GM12891 (cell line): ENCODE measurements at places on chromosomes 2 and 18.

DNA sequence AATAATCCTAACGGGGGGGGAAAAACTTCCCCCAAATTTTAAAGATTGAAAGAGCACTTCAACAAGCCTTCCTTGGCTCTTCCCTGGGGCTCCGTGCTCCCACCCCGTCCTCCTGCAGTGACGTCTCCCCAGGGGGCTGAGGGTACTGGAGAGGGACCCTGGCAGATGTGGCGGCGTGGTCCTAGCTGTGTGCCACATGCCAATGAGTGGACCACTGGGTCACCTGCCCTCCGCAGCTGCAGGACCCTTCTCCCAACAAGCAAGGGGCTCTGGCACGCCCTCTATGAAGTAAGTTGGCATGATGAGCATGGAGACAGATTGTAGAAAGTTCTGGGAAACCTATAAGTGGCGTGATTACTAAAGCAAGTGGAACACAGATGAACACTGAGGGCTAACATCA lies 46.7 kb downstream of the PXDN start:
- no peak for DNase-seq

DNA sequence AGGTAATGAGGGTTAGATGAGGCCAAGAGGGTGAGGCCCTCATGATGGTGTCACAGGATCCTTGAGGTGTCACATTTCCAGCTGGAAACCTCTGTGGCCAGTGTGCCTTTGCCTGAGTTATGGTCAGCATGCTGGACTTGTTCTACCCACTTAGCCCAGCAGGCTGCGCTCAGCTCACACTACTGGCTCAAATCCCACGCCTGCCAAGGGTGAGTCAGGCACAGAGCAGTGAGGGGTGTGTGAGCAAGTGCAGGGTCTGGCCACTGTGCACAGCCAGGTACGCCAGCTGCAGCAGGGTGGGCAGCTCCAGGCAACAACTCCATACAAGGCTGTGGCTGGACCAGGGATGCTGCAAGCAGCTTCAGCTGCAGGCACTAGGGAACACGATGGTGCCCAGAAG lies 616.6 kb upstream of the FSHR start:
- DNase-seq, result no peak

- DNase-seq, result no peak
These were observed 52.9 kb downstream of the MYCN start for GRCh38 chr2:15993232-15993610.

DNA sequence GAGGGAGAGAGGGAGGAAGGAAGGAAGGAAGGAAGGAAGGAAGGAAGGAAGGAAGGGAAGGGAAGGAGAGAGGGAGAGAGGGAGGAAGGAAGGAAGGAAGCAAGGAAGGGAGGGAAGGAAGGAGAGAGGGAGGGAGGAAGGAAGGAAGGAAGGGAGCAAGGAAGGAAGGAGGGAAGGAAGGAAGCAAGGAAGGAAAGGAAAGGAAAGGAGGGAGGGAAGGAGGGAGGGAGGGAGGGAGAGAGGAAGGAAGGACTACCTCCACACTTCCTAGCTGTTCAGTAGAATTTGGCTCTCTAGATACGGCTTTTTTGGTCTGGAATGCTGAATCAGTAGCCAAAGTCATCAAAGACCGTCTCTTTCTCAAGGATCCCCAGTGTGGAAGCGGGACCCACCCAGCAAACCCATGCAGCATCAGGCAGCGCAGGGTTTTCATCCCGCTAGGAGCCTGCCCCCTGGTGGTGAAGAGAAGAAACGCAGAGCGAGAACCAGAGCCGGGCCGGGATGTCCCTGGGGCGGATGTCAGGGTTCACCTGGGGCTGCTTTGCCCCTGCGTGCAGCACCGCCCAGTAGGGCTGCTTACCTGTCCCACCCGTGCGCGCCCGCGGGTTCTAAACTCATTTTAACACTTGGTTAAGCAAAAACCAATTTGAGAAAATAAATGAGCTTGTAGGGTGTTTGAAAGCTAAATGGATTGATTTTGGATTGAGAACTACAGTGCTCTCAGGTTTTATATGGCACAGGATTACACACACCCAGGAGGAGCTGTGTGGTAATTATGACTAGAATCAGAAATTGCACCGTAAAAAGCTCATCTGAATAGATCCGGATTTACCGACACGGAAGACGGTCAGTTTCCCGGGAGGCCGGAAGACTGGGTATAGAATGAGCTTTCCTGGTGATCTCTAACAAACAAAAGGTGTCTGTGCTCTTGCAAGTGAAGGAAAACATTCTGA lies 48.1 kb upstream of the ARL4C start:
- peak; percentile 68 for DNase-seq

GRCh38 chr2:129737660-129738527 lies 241.6 kb upstream of the RAB6C start:
- no peak for DNase-seq
